Activated T-helper 2 cell treated with anti-CD3 and anti-CD28 coated beads, Interferon-gamma antibody, Interleukin-2, Interleukin-4, amounts not matched to agents 10 μg/mL and 5 μg/mL and 100 μg/mL, durations not matched to agents 14 hours and 24 hours and 36 hours (primary cell): ENCODE measurements at places on chromosomes 1 and 21. TPM values are rescaled to one million over a fixed set of nuclear protein-coding genes. Genes with fewer than 3 reads are reported as not detected.

- no peak for DNase-seq
Observed at GRCh38 chr1:57033222-57034001, 67.6 kb upstream of the C8B start.

DNA sequence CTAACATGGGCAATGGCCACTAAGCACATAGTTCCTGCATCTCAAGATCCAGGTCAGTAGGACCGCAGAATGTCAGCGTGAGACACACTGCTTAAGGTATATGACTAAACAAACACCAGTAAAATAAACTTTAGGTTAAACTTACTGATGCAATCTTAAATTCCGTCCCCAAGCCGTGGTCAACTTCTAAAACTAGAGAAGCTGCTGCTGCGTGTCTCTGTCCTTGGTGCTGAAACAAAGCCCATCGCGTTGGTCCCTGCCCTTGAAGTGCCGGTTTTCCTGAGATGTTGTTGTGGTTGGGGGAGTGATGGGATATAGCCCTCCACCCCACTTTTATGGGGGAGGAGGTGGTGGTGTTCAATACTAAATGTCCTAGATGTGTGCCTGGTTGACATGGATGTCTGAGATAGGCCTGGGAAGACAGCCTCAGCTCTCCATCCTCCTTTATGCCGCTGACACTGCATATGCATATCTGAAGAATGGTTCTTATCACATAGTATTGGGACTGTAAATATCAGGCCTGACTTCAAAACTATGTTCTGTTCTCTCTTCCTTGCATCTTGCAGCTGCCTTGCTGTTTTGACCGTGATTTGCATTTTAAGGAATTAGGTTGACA lies 72.0 kb upstream of the KCNA3 start:
- peak; percentile 29 for DNase-seq

- DNase-seq, result no peak
Observed at GRCh38 chr1:152227310-152227928, 3.4 kb upstream of the HRNR start.

DNA sequence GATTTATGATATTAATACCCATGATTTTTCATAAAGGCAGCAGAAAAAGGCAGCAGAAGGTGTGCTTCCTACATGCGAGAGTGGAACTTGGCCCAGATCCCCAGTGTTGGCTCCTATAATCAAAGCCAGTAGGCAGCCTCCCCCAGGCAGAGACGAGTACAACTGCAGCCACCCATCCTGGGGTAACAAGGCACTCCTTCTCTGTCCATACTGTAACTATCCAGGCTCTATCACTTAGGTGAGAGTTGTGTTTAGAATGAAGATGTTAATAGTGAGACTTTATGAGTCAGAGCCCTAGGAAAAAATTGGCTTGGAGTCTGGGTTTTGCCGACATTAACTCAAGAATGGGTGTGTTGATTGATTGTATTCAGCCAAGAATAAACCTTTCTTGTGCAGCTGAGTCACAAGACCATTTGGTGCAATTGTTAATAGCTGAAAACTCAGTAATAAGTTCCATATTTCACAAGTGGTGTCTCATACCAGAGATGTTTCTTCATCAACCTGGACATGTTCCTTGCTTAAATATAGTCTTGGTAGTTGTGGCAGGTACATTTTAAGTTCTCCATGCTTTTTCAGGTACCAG lies 322.3 kb downstream of the DUSP10 start:
- no peak for DNase-seq

GRCh38 chr1:54413295-54413694 lies 7.1 kb upstream of the SSBP3 start:
- no peak for DNase-seq

DNA sequence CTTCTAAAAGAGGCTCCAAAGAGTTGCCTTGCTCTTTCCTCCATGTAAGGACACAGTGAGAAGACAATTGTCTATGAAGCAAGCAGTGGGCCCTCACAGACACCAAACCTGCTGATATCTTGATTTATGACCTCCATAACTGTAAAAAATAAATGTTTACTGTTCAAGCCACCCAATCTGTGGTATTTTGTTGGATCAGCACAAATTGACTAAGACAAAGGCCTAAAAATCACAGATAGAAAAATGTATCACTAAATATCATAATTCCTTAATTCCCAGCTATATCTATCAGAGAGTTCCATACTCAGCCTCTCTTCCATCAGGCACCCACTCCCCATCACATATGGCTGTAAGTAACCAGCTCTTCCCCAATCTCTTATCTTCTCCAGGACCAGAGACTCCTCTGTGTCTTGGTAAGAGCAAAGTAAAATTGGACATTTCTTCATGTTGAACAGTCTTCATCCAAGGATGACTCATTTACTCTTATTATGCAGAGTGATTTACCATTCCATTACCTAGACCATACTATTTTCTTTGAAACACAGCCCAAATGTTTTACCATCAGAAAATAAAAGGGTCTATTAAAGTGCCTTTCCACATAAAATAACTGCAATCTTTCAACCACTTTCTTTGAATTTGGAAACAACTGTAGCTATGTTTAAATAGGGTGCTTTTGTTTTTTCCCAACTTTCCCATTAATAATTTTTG lies 503.6 kb downstream of the MRPL39 start:
- DNase-seq, result no peak

DNA sequence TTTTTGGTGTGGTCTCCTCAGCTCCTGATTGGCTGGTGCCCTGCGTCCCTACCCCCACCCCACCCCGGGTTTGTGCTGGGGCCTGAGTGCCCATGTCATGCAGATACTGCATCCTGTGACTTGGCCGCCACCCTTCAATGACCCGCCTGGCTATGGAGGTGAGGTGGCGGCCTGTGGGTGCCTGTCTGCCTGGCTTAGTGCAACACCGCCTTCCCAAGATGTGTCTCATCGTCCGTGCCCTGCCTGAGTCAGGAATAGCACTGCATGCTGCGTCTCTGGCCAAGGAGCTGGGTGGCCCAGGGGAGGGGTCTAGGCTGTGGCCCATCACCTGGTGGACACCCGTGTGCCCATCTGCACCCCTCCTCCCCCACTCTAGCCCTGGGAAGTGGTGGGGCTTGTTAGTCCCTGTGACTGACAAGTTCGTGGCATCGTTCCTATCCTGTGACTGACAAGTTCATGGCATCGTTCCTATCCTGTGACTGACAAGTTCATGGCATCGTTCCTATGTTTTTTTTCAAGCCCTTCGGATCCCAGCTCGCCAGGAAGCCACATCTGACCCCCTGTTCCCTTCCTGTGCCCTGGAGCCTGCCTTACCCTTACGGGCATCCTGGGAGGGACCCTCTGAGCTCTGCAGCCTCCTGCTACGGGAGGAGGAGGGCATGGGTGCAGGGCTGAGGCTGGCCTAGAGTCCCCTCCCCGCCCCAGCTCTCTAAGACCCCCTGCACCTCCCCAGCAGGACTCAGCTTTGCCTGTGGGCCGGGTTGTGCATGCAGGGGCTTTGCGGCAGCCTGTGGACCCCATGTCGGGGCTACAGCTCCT lies 7.5 kb downstream of the SLX9 start:
- no peak for DNase-seq

The TENT5C gene
- total RNA-seq, result 11.2 and 11.6 TPM in 2 replicates

The CACNA1S gene
- not detected in 2 replicates for total RNA-seq

The KANK4 gene
- total RNA-seq, result not detected in 2 replicates
